ENCODE measurements at places on chromosomes 2 and 18. TPM values are rescaled to one million over a fixed set of nuclear protein-coding genes. Genes with fewer than 3 reads are reported as not detected.

The ATP6V1B1 gene
- 2.2 TPM for total RNA-seq

The SP140 gene
- 0.24 TPM for total RNA-seq

The KCNS3 gene
- total RNA-seq = 1.2 TPM

The PROC gene
- total RNA-seq = 3.9 TPM

The STARD6 gene
- not detected for total RNA-seq

All from A549 treated with DMSO at 1 μM for 4 hours (cell line).